ENCODE measurements at places on chromosomes 11 and 22.

DNA sequence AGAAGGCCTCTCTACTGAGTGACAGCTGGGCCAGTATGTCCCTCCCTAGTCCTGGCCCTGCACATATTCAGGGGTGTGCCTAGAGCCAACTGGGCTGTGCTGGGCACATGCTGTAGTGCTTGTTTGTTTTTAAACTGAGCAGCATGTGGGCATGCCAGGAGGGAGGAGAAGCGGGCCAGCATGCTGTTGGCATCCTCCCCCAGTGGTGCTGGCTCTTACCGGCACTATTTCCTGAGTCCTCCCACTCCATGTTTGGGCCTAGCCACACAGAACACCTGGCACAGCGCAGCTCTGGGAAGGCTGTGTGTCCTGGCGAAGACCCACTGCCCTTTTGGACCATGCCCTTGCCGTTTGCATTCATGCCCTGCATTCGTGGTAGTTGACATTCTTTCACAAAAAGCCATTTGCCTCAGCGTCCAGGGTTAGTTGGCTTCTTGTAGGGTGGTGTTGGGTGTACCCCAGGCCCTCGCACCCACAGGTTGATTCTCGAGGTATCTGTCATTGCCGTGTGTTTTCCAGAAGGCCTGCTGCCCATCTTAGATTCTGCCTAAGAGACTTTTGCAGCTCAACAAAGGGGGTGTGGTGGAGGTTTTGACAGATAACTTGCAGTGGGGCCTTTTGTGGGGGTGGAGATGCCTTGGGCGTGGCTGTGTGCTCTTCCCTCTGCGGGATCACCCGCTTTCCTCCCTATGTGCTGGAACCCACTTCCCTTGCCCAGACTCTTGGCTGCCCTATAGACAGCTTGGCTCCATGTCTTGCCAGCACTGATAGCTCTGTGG is 13.6 kb downstream of the DGCR8 start:
- H3K4me3 ChIP-seq, result no peak overlapping the region
- H3K4me1 ChIP-seq, result peaks cover 55% of the 10 kb centered on the region
- no peak for DNase-seq

DNA sequence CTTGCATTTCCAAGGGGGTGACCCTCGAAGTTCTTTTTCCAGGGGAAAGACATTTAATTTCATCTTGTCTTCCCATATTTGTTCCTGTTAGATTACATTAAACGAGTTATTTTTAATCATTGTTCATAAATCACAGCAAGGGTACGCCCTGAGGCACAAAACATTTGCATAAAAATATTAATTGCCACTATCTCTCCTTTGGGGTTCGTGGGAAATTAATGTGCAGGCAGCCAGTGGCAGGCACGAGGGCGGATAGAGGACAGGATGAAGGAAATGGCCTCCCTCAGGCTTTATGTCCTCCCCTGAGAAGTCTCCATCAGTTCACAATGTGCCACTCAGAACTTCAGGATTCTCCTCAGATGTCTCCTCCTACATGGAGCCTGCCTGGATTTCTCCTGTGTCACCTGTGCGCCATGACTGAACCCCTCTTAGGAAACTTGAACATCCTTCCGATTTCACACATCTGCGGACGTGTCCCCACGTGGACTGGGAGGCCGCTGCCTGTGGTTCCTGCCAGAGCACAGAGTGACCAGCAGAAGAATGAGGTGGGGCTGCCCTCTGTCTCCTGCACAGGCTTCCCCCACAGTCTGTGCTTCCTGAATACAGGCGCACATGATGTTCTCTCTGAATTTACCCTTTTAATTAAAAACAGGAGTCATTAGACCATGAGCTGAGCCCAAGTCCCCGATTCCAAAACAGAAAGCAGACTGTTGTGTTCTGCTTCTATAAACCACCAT is 1085.9 kb downstream of the TBC1D22A start:
- H3K27ac ChIP-seq, result no peak overlapping the region
- H3K4me1 ChIP-seq, result no peaks in the 10 kb centered on the region
- peaks cover 12% of the 10 kb centered on the region for H3K27me3 ChIP-seq
- DNase-seq, result no peak

- H3K27ac ChIP-seq, result no peak overlapping the region
- H3K4me3 ChIP-seq, result no peak overlapping the region
- H3K27me3 ChIP-seq, result peaks cover 14% of the 10 kb centered on the region
- no peak for DNase-seq
These were observed 109.9 kb downstream of the NAV2 start for GRCh38 chr11:19822531-19822930.

GRCh38 chr11:16295592-16295991 is 60.8 kb downstream of the SOX6 start:
- H3K27ac ChIP-seq, result no peak overlapping the region
- no peaks in the 10 kb centered on the region for H3K27me3 ChIP-seq
- no peaks in the 10 kb centered on the region for H3K36me3 ChIP-seq

All from activated naive CD8-positive, alpha-beta T cell treated with anti-CD3 and anti-CD28 coated beads for 36 hours (primary cell).